ENCODE measurements at places on chromosomes 3 and 15. TPM values are rescaled to one million over a fixed set of nuclear protein-coding genes. Genes with fewer than 3 reads are reported as not detected.
A peak's percentile ranks its signal among the peaks of the same experiment; 100 is the strongest.

DNA sequence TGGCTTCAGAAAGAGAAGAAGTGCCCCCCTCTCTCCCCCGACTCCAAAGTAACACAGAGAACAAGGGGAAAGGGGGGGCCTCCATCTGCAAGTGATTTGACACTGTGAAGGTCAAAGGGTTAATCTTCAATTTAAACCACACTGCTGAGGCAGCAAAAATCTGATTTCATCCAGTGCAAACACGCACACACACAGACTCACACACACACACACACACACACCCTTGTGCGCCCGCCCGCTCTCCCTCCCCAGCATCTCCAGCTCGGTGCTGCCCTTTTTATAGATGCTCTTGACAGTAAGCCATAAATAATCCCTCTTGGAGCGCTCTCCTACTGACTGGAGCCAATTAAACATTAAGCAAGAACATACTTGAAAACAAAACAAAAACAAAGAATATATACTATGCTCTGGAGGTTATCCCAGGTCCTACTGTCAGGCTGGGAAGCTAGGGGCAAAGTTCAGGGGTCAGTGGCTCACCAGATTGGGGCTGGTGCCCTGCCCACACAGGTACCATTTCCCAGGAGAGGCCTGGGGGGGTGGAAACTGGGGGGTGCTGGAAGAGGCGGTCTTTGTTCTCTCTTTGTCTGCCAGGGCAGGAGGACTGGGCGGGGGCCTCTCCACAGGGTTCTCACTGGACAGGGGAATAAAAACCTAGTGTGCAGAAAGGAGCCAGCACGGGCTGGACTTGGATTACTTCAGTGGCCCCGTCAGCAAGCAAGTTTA is 16.3 kb downstream of the BMF start:
- DNase-seq, result no peak

GRCh38 chr3:112086875-112087524 is 811 bp downstream of the C3orf52 start:
- DNase-seq, result peak; percentile 61

GRCh38 chr3:81998139-81998755 is 236.8 kb upstream of the GBE1 start:
- peak; percentile 37 for DNase-seq

DNA sequence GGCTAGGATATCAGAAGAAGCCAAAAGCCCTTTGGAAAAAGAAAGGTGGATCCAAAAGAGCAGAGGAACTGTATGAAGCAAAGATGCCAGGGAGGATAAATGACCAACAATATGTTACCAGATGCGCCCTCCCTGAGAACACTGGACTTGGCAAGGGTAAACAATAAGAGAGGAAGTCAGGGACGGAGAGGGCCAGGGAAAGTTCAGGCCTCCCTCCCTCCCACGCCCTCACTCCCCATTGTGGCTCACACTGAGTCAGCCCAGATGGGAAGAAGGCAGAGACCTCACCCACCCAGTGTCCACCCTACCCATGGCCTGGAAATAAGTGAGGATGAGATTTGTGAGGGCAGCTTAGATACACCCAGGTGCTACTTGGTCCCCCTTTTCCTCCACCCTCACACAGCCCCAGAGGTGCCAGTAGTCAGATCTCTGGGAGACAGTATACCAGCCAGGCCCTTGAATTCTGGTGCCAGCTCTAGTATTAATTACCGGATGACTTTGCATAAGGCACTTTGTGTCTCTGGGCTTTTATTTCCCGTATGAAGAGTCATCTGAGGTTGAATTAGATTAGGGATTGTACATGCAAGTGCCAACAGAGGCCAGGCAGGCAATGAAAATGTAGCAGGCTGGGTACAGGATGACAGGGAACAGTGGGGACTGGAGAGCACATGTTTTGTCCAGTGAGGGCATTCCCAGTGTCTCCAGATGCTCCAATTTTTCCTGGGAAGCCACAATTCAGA is 35.1 kb upstream of the FRMD4B start:
- peak; percentile 63 for DNase-seq

DNA sequence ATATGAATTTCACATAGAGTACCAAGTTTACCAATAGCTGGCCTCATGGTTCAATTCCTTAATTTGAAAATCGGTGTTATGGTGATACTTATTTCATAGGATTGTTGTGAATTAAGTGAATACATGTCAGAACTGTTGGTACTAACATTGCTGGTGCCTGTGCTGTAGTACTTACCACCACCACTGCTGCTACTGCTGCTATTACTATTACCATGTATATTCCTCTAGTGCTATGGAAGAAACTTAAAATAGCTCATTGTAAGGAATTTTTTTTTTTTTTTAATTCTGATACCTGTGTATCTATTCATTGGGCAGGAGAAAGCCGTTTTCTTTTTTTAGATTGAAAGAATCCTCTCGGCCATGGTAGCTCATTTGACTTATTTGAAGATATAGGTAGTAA is 3.6 kb downstream of the FYTTD1 start:
- peak; percentile 12 for DNase-seq

- DNase-seq, result no peak
Observed at GRCh38 chr15:83413054-83413719, 34.0 kb upstream of the SH3GL3 start.

DNA sequence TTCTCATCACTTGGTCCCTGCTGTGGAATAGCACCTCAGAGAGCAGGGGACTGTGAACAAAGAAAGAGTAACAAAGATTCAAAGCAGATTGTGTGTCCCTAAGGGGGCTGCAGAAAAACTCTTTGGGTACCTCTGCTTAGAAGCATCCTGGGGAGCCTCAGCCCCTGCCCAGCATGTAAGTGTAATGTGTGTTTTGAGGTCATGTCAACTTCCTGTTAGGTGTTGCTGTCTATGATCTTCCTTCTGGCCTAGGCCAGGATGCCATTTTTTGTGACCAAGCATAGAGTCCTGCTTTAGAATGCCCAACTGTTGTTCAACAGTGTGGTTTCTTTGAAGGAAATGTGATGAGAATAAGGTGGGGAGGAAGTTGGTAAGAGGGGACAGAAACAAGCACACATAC is 77.1 kb upstream of the BCL6 start:
- DNase-seq, result no peak

- peak; percentile 89 for DNase-seq
Observed at GRCh38 chr15:62901909-62902546, 140.5 kb upstream of the TPM1 start.

DNA sequence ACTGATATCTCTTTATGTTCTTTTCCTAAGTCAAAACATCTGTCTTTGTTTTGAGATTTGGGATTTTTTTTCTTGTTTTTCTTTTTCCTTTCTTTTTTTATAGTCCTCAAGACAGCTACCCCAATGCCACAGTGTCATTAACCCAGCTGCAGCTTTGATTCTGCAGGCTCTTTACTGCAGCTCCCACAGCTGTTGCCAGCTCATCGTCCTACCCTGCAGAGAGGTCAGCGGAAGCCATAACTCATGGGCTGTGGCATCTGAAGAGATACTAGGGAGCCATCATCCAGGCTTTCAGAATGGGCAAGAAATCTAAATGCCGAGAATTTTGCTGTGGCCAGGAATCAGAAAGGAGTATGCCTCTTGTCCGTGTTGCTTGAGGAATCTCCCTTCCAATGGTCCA is 44.3 kb upstream of the SLC24A5 start:
- no peak for DNase-seq

DNA sequence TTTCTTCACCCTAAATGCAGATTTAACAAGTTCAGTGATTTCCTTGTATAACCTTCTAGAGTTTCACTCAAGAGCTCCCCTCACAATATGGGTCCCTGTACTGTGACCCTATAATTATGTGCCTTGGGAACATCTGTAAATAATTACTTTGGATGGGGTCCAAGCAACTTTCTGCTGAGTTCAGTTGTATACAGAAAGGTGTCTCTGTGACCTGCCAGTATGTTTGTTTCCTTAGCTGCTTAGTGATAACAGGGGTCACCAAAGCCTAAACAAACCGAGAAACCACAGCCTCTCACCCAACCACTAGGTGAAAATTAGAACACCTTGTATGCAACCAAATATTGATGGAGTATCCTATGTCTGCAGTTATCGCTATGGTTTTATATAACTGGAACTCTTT is 29.8 kb upstream of the SLC25A36 start:
- DNase-seq, result no peak

GRCh38 chr15:87986776-87987175 is 269.8 kb downstream of the NTRK3 start:
- no peak for DNase-seq

GRCh38 chr3:32309654-32310242 is 71.3 kb downstream of the CMTM8 start:
- DNase-seq, result no peak

DNA sequence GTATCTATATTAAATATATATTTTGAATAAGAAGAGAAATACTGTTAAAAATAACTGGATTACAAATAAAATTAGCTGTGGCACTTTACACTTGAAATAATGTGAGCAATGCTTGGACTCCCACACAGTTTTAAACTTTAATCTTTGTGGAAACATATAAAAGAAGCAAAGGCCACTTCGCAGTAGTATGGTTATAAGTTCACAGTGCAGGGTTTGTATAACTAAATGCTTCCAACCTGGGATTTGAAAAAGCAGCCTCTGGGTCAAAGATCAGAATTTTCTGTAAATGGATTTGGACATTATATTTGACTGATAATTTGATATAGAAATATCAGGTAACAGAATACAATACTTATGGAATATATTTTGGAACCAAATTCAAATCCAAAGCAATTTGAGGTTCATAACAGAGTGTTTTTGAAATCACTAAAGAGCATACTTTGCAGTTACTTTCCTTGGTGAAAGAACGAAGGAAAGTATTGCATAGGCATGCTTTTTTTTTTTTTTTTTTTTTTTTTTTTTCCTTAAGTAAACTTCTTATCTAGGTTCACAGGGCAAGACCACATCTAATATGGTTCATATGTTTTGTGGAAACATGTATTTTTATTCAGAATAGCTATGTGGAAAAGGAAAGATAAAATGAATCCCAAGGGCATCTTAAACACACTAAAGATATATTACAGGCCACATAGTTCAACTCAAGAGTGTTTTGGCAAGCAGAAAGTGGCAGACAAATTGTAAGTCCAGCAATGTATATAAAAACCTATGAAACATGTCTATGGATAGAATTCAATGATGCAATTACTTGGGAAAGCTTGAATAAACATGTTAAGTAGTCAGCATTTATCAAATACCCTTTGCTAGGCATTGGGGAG is 47.1 kb upstream of the SGO1 start:
- no peak for DNase-seq

GRCh38 chr15:74497584-74497983 is 36.6 kb upstream of the UBL7 start:
- peak; percentile 83 for DNase-seq

GRCh38 chr3:158936530-158937113 is 134.8 kb downstream of the MFSD1 start:
- DNase-seq, result no peak

DNA sequence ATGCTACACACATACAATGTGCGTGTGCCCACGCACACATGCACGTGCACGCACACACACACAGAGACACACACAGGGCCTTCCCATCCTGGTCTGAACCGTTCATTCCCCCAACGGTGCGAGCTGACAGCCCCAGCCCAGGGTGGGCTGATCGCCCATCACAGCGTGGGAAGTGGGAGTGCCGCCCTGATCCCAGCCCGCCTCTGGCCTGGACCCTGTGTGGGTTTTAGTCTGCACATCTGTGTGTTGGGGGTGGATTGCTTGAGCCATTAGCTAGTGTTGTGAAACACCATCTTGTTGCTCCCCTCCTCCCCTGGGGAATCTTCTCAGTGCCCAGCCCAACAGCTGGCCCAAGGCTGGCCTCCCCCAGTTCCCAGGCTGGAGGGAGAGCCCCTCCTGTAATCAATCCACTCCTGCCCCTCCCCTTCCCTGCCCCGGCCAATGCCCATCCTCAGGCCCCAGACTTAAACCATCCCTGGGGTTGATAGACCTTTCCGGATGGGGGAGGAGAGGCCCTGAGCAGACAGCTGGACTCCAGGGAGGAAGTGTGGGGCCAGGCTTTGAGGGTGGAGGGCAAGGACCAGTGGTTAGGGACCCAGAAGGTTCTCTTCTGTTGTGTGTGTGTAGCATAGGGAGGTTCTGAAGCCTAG is 8.3 kb downstream of the SEMA3G start:
- no peak for DNase-seq

DNA sequence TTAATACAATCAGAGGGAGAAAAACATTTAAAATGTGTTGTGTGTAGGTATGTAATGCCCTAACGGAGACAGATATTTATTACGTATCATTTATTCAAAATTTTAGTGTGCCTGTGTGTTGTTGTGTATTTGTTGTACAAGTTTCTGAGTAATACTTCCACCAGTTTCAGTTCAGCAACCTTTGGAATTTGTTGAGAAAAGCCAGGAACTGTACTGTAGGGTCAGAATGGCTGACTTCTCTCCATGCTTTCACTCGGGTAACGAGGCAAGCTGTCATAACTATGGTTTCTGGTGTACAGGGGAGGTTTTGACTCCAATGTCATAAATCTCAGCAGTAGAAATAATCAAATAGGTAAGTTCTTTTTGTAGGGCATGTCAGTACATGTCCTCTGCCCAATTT is 23.8 kb upstream of the CNTN6 start:
- DNase-seq, result no peak

- DNase-seq, result no peak
Observed at GRCh38 chr15:28955160-28955992, 69.6 kb downstream of the APBA2 start.

DNA sequence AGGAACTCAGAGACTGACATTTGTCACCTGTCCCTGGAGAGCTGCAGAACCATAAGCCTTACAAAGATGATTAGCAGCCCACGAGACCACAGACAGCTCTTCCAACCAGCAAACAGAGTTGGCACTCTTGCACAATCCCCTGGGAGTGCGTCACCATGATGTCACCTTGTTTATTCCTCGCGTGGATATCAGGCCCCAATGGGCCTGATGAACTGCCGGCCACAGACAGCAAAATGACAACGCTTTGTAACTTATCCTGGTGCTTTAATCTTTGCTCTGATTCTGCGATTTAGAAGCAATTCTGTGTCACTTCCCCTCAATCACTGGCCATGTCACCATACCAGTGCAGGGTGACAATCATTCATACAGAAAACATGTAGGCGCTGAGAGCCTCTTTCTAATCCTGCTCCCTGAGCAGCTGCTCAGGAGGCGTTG is 89.2 kb downstream of the TAMM41 start:
- DNase-seq, result peak; percentile 14

GRCh38 chr15:67327312-67327711 is 72.7 kb downstream of the IQCH start:
- no peak for DNase-seq

DNA sequence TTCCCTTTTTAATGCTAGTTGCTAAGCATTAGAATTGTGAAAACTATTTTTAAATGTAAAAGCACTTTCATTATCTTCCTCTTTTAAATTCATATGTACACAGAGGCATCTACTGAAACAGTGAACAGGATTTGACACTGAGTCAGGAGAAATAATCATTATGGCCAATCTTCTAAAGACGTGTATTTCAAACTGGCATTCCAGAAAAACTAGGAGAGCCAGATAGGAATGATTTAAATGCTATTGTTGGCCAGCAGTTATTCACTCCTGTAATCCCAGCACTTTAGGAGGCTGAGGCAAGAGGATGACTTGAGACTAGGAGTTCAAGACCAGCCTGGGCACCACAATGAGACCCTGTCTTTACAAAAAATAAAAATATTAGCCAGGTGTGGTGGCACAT is 67.6 kb upstream of the RAP2B start:
- no peak for DNase-seq

Gene AGBL1
- not detected for total RNA-seq

Gene RCCD1
- 21.5 TPM for total RNA-seq

Gene CFAP44
- total RNA-seq, result 4.0 TPM

Gene CHSY1
- 24.3 TPM for total RNA-seq

Gene IQCF5
- total RNA-seq, result not detected

Gene DPPA2
- not detected for total RNA-seq

Gene MOBP
- total RNA-seq, result 0.21 TPM

Gene CDHR4
- 0.44 TPM for total RNA-seq

Gene HESX1
- total RNA-seq, result 0.66 TPM

Gene ACVR2B
- 3.6 TPM for total RNA-seq

Gene CLDN16
- 0.23 TPM for total RNA-seq

Gene NR2E3
- 0.56 TPM for total RNA-seq
